Endothelial cell of umbilical vein (primary cell): ENCODE measurements at places on chromosomes 11 and 22.

GRCh38 chr11:44538375-44539054, 26.9 kb upstream of the CD82 start:
- peak; percentile 72 for DNase-seq

- no peak for DNase-seq
These were observed 14.7 kb upstream of the MFRP start for GRCh38 chr11:119361056-119361787.

- DNase-seq = peak; percentile 44
These were observed 743.8 kb downstream of the NTM start for GRCh38 chr11:132114185-132114584.

DNA sequence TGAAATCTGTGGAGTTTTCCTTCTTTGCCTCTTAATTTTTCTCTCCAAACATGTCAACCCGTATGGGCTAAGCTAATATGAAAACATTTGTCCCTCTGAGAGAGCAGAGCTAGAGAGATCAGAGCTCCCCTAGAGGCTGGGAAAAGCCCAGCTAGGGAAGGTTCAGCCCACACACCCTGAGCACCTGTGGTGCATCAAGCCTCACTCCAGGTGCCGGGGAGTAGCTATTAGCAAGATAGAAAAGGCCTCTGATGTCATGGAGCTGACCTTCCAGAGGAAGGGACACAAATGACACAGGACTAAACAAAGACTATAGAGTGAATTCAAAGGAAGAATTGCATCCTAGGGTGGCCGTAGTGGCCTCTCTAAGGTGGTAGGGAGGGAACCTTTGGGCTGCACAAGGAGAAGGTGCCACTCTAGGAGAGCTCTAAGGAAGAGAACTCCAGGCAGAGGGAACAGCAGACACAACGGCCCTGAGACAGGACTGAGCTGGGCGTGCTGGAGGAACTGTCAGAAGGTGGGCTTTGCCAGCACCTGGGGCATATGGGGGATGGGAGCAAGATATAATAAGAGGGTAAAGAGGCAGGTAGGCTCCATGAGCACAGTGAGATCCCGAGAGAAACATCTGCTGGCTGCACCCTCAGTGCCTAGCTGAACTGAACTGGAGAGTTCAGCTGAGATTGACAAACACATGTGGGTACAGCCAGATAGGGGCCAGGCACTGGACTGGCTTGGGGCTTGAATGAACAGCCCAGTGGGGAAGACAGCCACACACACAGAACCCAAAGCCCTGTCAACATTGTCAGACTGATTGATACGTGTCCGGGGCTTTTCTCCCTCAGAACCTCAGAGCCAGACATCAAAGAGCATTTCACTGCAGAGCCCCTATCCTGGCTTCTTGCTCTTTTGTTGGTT, 65.5 kb upstream of the DRD2 start:
- DNase-seq = no peak

- no peak for DNase-seq
These were observed 2.6 kb upstream of the GNAZ start for GRCh38 chr22:23067691-23068090.

DNA sequence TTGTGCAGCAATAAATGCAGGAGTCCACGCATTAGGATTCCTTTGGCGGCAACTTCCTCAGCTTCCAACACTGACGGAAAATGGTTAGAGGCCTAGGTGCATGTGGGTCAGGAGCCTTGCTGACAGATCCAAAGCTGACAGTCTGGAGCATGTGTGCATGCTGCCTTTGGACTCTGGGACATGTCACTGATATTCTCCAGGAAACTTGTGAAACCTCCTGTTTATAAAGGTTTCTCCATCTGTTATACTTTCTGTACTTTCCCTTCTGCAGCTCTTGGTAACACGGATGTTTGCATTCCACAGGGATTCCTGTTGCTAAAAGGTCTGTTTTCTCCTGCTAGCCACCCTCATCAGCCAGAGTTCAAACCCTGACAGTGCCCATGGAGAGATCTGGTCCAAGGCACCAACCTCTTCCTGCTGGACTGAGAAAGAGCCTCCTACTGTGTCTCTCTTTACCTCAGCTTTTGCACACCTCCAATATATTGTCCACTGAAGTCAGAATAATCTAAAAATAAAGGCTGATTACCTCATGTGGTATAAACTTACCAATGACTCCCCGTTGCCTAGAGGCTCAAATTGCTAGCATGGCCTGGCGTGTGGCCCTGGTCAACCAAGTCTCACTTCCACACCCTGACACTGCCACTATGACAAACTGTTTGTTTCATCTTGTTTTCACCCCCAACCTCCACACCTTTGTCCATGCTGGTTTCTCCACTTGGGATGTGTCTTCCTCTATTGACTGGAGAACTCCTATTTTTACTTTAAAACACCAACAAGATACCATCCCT, 31.1 kb upstream of the LYVE1 start:
- no peak for DNase-seq

DNA sequence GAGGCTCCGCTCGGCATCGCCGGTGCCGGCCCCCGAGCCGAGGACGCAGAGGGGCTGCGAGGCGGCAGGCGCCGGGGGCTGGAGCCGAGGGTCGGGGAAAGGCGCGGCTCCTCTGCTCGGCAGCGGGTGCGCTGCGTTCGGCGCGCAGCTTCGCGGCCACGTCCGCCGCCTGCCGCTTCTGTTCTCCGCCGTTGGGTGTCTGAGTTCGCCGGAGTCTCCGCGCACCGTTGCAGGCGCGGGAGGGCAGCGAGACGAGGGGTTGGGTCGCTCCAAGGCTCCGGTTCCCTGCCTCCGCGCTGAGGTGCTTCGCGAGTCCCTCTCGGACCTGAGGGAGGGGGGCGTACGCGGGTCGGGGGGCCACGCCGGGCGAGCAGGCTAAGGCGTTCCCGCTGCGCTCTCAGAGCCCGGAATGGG, 347 bp downstream of the MN1 start:
- peak; percentile 47 for DNase-seq

DNA sequence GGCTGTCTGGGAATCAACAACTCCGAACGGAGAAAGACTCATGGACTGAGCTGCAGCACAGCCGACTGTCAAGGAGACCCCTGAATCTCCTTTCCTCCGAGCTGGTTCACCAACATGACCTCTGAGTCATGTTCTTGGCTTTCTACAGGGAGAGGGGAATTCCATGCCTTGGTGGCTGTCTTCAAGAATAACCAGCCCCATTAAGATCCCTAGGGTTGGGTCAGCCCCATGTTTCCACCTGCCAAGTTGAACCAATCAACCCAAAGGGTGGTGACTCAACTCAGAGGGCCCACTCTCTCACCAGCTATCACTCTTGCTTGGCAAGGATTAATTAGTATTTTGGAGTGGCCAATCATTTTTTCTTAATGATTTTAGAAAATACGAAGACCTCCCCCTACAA, 28.3 kb upstream of the IGSF22 start:
- peak; percentile 7 for DNase-seq

GRCh38 chr11:18706330-18707243, 8.0 kb downstream of the TMEM86A start:
- DNase-seq = peak; percentile 32

DNA sequence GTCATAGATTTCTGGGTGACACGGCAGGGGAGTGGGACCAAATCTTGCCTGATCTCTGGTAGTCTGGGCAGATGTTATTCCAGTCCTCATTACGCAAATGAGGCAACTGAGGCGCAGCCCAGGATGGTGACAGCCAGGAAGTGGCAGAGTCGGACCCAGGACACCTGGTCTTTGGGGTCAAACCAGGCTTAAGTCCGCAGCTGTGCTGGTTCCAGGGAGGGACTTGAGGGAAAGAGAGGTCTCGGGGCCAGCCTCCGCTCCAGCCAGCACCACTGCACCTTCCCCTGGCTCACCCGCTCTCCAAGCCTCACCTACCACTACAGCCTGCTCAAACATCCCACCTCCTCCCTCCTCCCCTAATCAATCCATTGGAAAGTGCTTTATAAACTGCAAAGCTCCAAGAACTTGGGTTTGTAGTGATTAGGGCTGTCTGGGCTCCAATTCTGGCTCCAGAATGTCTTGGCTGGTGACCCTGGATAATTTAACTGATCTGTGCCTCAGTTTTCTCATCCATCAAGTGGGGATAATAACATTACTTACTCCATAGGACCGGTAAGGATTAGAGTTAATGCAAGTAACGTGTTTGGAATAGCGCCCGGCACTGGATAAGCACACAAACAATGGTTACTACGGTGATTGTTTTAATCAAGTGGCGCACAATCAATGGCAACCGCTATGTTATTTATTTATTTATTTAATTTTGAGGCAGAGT, 526 bp upstream of the PNPLA5 start:
- DNase-seq = no peak

GRCh38 chr11:61429691-61430582, at the start of the genes CPSF7 and SDHAF2:
TSS of gene CPSF7 (minus strand) at chr11:61429975. CDS start at chr11:61429235, 740 bp downstream.
TSS of gene SDHAF2 (plus strand) at chr11:61430124. CDS start at chr11:61430147, 23 bp downstream.
- DNase-seq = peak; percentile 94

DNA sequence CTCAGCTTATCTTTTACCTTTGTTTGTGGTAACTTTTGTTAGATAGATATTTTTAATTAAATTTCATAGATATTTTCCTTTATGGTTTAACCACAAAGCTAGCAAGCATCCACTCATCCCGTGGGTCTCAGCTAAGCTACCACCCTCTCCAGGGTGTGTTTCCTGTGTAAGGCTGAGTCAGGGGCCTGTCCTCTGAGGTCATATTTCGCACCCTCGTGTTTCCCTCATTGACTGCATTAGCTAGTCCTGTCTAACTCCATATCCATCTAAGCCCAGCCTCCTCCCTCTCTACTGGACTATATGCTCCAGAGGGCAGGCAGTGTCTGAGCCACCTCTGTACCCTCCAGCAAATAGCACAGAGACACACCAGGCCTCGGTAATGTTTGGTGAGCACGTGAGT, 16.7 kb downstream of the XRRA1 start:
- DNase-seq = peak; percentile 58

DNA sequence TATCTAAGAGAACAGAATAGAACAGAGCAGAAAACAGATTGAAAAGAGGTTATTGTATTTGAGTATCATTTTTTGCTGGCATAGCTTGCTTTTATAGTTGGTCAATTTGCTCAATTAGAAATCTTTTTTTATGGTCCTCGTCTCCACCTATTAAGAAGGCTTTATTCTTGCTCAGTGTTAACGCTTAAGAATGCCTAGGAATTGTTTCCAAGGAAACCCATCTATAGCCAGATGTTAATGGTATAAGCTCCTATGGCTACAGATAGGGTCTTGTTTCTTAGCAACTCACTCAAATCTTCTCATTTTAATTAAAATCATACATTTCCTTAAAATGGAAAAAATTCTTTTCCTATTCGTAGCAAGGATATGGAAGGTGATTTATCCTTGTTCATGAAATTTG, 392.3 kb downstream of the TMEM135 start:
- DNase-seq = no peak

DNA sequence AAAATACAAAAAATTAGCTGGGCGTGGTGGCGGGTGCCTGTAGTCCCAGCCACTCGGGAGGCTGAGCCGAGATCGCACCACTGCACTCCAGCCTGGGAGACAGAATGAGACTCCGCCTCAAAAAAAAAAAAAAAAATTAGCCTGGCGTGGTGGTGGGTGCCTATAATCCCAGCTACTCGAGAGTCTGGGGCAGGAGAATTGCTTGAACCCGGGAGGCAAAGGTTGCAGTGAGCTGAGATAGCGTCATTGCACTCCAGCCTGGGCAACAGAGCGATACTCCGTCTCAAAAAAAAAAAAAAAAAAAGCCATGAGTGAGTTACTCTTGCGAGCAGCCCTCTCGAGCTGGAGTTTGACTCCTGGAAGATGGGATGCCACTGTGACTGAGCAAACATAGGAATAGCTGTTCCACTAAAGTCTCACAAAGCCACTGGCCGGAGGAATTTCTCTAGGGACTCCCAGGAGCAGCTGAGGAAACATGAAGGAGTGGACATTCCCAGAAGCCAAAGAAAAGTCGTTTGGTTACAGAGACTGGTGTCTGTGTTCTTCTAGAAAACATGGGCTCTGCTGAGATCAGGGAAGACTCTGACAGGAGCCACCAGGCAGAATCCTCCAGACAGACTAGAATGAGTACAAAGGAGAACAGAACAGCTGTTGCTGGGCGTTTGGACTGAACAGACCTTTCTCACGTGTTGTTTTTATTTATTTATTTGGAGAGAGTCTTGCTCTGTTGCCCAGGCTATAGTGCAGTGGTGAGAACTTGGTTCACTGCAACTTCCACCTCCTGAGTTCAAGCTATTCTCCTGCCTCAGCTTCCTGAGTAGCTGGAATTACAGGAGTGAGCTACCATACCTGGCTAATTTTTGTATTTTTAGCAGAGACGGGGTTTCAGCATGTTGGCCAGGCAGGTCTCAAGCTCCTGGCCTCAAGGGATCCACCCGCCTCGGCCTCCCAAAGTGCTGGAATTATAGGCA, 32.4 kb upstream of the MYH9 start:
- DNase-seq = no peak

GRCh38 chr22:36977401-36977861, 41.8 kb downstream of the TST start:
- peak; percentile 19 for DNase-seq

DNA sequence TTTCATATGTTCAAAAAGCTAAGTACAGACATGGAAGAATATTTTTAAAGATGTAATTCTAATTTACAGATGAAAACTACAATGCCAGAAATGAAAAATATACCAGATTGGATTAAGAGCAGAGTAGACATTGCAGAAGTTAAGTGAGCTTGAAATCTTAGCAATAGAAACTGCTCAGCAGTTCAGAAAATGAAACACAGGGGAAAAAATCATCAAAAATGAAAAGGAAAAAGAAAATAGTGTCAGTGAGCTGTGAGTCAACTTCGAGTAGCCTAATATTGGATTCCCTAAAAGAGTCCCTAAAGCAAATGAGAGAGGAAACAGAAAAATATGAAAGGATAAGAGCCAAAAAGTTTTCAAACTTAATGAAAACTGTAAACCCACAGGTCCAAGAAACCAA, 25.8 kb upstream of the IL10RA start:
- DNase-seq = no peak

DNA sequence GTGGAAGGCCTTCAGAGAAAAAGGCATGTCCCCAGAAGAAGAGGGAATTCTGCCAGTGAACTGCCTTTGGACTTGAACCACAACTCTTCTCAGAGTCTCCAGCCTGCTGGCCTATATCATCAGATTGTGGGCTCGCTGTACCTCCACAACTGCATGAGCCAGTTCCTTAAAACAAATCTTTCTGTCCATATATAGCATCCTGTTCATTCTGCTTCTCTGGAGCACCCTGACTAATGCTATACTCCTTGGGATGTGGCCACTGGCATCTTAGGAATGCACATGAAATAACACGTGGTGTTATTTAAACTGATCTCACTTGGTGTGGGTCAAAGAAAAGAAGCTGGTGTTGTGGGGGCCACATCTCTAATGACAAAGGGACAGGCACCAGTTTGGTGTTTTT, 58.3 kb upstream of the VSTM5 start:
- no peak for DNase-seq

GRCh38 chr11:119389611-119390254, 8.2 kb upstream of the USP2 start:
- no peak for DNase-seq

DNA sequence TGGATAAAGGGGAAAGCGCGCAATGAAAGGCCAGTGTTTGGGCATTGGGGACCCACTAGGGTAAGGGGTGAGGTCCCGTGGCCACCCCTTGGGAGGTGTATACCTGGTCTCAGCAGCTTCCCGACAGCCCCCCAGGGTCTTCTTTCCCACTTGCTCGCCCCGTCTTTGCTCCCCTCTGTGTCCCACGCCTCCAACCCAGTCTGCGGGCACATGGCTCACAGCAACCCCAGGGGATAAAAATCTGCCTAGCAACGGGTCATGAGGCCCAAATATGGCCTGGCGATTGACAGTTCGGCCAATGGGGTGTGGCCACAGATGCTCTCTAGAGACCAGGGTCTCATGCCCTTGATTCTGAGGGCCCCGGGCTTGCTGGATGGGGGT, 41.6 kb downstream of the AHNAK start:
- no peak for DNase-seq
